Upper lobe of left lung (tissue), 6 donors: ENCODE measurements at places on chromosomes 7 and 10. TPM values are rescaled to one million over a fixed set of nuclear protein-coding genes. Genes with fewer than 3 reads are reported as not detected.

Gene FAM237B
- not detected for total RNA-seq

Gene TMEM130
- total RNA-seq: 0.30 TPM

Gene C10orf105
- total RNA-seq: 0.15 TPM

Gene CCDC71L
- 24.6 TPM for total RNA-seq

Gene COPS6
- total RNA-seq: 52.4 TPM

Gene MUC3A
- total RNA-seq: 1.1 TPM

Gene RHOBTB1
- total RNA-seq: 10.4 TPM

Gene COL28A1
- 1.5 TPM for total RNA-seq
